ENCODE measurements at places on chromosomes 2 and 18. TPM values are rescaled to one million over a fixed set of nuclear protein-coding genes. Genes with fewer than 3 reads are reported as not detected.

The FAHD2B gene
- total RNA-seq = 11.6 TPM

The CIB4 gene
- total RNA-seq = not detected

The DRC1 gene
- total RNA-seq = 0.22 TPM

The PSMA8 gene
- not detected for total RNA-seq

The NCKAP5 gene
- total RNA-seq = 1.6 TPM

The PXDN gene
- 102 TPM for total RNA-seq

Data from uterine smooth muscle cell (primary cell).